ENCODE measurements at places on chromosomes 1 and 21.

- DNase-seq = no peak
Measured at GRCh38 chr1:91383456-91383855, 21.2 kb downstream of the HFM1 start.

DNA sequence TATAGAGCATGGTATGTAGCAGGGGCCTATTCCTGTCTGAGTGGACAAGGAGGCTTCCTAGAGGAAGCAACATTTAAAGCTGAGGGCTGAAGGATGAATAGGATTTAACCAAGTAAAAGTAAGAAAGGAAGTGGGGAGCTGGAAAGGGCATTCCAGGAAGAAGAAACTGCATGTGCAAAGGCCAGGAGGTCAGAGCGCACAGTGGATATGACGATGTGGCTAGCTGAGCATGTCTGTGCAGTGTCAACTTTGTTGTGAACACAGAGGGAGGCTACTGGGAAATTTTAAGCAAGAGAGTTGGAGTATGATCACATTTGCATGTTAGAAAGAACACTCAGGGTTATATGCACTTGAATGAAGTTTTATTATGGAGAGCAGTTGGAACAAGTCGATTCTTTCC, 28.6 kb upstream of the JUN start:
- DNase-seq = no peak

DNA sequence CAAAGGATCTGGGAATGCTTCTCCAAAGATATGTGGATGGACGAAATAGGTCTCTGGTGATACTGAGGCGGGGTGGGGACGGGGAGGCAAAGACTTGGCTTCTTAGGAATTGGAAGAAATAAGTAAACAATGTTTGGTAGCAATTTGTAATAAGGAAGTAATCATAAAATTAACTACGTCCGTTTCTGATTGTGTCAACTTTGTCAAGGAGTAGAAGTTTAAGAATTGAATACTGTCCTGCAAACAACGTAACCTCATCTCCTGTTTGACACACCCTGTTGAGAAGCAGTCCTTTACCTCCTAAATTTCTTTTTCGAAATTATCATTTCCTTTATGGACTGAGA, 471 bp downstream of the POLR3C start:
- no peak for DNase-seq

DNA sequence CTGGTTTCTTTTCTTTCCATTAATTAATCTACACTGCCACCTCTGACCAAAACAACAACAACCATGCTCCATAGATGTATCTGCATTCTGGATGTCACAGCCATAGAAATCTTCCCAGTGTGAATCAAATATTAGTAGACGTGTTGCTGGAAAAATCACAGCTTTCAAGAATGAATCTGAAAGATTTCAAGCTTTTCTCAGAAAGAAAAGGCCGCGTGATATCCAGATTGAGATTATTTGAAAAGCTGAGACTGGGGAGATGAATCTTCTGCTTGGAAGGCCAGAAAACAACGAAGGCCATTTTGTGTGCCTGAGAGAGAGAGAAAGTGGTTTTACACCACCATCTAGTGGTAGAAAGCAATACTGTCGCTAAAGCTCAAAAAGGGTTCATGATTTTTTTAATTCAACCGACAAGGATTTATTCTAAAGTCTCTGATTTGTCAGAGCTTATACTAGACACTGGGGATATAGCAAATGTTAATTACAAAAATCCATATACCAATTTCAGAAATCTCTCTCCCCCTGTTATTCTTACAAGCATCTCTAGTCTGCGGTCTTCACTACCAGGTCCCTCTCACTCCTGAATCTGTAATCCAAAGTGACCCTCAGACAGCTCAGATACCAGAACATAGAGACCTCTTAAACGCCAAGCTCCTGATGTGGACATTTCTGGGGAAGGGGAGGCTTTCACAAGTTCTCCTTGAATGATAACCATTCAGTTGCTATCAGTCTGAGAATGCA, 87.5 kb upstream of the SGIP1 start:
- DNase-seq = peak; percentile 68

GRCh38 chr1:108597041-108597440, 37.1 kb downstream of the EEIG2 start:
- DNase-seq = no peak

DNA sequence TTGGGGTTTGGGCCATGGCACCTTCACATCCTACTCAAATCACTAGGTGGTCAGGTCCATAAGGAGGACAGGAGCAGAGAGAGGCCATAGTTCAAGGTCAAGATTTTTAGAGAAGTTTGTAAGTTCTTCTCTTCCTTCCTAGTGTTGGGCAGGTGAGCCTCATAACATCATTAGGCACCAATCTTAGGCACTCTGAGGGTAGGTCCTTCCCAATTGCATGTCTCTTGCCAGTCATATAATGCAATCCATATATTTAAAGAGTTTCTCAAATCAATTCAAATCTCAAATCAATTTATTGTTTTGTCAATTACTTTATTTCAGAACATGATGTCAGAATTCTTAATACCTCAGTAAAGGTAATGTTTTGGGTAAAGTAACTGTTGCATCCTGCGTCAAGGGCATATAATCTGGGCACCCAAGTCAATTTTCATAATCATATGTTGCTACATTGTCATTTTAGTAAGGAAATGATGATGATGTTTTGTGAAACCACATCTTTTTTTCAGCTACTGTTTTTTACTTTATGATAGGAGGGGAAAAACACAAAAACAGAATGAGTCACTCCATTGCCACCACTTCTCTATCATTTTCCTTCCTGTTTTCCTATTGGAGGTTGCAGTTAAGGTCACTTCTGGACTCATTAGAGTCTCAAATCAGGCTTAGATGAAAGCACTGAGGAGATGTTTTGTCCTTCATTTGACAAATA, 122.7 kb downstream of the UCHL5 start:
- no peak for DNase-seq
